ENCODE measurements at places on chromosomes 7 and 10. TPM values are rescaled to one million over a fixed set of nuclear protein-coding genes. Genes with fewer than 3 reads are reported as not detected.
A peak's percentile ranks its signal among the peaks of the same experiment; 100 is the strongest.

DNA sequence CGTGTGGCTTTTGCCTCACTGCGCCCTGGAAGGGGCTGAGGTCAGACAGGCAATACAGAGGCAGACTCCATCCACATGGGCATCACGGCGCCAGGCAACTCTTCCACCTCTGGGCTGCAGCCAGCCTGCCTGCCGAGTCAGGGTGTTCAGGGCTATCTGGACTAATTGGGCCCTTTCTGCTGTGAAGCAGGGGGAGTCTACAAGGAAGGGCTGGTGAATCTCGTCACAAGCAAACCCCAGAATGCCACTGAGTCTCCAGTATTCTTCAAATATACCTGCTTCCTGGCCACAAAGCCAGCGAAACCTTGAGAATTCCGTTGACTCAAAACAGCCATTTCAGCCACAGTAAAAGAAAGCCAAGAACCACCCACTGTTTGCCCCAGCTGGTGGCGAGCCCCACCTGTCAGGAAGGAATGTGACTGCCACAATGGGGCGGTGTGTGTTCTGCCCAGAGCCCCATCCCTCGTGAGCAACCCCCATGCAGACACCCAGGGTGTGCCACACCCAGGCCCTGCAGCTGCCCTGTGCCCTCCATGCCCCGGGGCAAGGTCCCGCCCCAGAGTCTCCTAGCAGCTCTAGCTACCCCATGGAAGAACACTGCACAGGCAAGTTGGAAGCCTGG lies 117.3 kb downstream of the FAM53B start:
- DNase-seq, result no peak

DNA sequence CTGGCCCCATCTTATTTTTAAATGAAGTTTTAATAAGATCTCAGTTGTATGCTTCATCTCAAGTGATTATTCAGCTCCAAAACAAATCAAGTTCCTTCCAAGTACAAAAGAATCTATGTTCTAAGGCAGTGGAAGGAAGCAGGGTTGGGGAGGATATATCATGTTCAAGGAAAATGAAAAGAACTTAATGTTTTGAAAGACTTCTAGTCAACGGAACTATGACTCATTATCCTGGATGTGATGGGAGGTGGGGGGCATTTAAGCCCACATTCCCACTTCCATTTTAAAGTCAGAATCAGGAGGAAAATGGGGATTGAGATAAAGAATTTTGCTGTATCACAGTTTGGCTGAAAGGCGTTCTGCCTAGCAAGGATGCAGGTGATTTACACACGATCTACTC lies 59.4 kb downstream of the FANK1 start:
- DNase-seq, result no peak

Gene POLR2J2
- 4.4 TPM for polyA plus RNA-seq

- DNase-seq, result peak; percentile 36
Measured at GRCh38 chr10:59240582-59241183, 64.2 kb downstream of the PHYHIPL start.

Gene SLC29A3
- polyA plus RNA-seq, result 7.0 TPM

GRCh38 chr10:31751051-31751737 lies 177.4 kb downstream of the ARHGAP12 start:
- no peak for DNase-seq

GRCh38 chr7:45013465-45013967 lies 13.5 kb downstream of the CCM2 start:
- DNase-seq, result no peak

Gene RASA4B
- 8.6 TPM for polyA plus RNA-seq

- no peak for DNase-seq
Measured at GRCh38 chr7:89934101-89934500, 220.2 kb upstream of the STEAP1 start.

DNA sequence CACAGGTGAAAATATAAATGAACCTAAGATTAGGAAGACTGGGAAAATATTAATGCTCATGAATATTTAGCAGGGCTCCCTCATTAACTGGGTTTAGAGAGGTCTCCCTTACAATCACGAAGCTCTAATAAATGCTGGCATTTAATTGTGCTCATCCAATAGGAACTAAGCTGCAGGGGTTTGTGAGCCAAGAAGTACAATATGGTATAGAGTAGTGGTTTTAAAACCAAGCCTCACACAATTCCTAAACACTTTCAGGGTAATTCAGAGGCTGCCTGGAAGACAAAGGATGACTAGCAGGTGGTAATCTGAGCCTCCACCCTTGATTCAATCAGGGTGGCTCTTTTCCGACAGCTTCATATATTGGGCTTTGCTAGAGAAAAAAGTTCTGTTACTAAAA lies 103.3 kb downstream of the GPAM start:
- DNase-seq, result no peak

- DNase-seq, result peak; percentile 83
Measured at GRCh38 chr10:71270301-71271220, 48.5 kb upstream of the SLC29A3 start.

DNA sequence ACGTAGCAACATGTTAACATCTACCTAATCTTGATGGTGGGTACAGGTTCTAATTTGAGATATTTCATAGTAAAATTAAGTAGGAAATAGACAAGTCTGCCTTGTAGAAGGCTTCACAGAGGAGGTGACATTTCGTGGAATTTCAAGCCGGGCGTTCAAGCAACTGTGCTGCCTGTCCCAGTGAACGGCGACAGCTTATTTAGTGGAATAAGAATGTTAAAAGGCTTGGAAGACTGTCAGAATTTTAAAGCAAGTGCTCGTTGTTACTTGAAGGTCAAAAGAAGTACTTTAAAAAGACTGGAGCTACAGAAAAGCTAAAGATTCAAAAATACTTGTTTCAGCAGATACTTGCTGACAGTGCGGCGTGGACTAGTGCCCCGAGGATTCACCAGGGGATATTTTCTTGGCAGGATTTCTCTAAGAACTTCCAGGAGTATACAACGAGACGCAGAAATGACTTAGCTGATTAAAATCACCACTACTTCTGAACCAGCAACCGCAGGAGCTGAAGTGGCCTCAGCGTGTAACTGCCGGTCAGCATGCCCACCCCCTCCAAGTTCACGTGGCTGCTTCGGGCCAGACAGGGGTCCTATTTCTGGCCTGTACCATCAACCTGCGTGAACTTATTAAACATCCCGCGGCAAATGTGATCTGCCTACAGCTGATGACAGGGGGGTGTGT lies 46.5 kb downstream of the CTBP2 start:
- DNase-seq, result no peak

- DNase-seq, result no peak
Measured at GRCh38 chr10:60767424-60767823, 10.9 kb upstream of the CDK1 start.

Gene CCL24
- not detected for polyA plus RNA-seq

- no peak for DNase-seq
Measured at GRCh38 chr10:59276919-59277318, 85.4 kb downstream of the FAM13C start.

- DNase-seq, result no peak
Measured at GRCh38 chr7:2379821-2380450, 23.5 kb upstream of the CHST12 start.

- DNase-seq, result peak; percentile 45
Measured at GRCh38 chr10:78852466-78853240, 216.1 kb upstream of the ZMIZ1 start.

- no peak for DNase-seq
Measured at GRCh38 chr10:88138319-88138848, 275.0 kb downstream of the PTEN start.

DNA sequence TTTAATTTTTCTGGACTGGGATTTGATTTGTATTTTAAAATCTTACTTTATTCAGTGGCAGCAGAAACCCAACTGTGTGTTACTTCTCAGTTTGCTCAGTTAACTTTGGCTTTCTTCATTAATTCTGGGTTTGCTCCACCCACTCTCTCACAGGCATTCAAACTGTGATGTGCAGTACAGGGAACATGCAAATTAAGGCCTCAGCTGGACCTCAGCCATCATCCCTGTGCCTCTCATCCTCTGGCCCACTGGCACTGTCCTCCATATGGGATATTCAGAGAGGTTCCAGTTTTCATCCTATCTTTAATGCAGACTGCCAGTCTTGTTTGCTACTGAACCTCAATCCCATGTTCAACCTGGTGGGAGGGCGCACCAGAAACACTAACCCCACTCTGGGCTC lies 743.4 kb upstream of the IGFBP3 start:
- DNase-seq, result no peak

Gene ADCY1
- polyA plus RNA-seq, result 3.1 TPM

GRCh38 chr10:89795840-89796239 lies 94.5 kb downstream of the KIF20B start:
- no peak for DNase-seq

GRCh38 chr7:13099154-13099795 lies 411.8 kb downstream of the ARL4A start:
- DNase-seq, result no peak

Gene PIK3CG
- polyA plus RNA-seq, result 2.7 TPM

- DNase-seq, result no peak
Measured at GRCh38 chr10:44459671-44460070, 74.8 kb upstream of the CXCL12 start.

Gene SFTPA1
- not detected for polyA plus RNA-seq

- no peak for DNase-seq
Measured at GRCh38 chr7:28768577-28769147, 189.5 kb downstream of the TRIL start.

- no peak for DNase-seq
Measured at GRCh38 chr7:116224492-116225098, 14.3 kb downstream of the TES start.

Gene RPEL1
- polyA plus RNA-seq, result 0.18 TPM

- no peak for DNase-seq
Measured at GRCh38 chr10:81068460-81068859, 530.8 kb downstream of the SH2D4B start.

Gene LIMK1
- 21.7 TPM for polyA plus RNA-seq

GRCh38 chr10:649798-650440 lies 39.5 kb downstream of the DIP2C start:
- DNase-seq, result no peak

Gene CHST3
- polyA plus RNA-seq, result 15.4 TPM

DNA sequence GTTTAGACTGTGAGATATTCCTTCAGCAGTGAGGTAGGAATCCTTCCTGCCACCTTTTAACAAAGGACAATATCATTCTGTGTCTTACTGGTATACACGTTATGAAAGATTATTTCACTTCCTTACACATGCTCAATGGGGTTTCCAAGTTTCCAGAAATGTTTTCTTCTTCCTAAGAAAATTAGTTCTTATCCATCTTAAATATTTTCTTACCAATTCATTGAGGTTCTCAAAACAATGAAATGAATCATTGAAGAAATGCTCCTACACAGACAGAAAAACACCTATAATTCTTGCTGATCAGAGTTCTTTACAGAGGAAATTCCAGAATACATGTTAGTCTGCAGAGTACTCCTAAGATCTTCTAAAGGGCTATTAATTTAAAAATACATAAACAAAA lies 51.4 kb upstream of the SEC61G start:
- DNase-seq, result no peak

GRCh38 chr10:48302515-48303476 lies 3.7 kb upstream of the MAPK8 start:
- no peak for DNase-seq

Gene FGFR2
- polyA plus RNA-seq, result 115 TPM

GRCh38 chr10:28241741-28242399 lies 61.0 kb downstream of the MPP7 start:
- DNase-seq, result peak; percentile 62

GRCh38 chr10:24307696-24308485 lies 99.0 kb downstream of the KIAA1217 start:
- DNase-seq, result no peak

GRCh38 chr7:123643495-123644441 lies 11.9 kb upstream of the LMOD2 start:
- peak; percentile 39 for DNase-seq

Gene ZNF786
- polyA plus RNA-seq, result 9.3 TPM

Gene ANKRD30A
- not detected for polyA plus RNA-seq

Gene SPAM1
- 0.10 TPM for polyA plus RNA-seq

DNA sequence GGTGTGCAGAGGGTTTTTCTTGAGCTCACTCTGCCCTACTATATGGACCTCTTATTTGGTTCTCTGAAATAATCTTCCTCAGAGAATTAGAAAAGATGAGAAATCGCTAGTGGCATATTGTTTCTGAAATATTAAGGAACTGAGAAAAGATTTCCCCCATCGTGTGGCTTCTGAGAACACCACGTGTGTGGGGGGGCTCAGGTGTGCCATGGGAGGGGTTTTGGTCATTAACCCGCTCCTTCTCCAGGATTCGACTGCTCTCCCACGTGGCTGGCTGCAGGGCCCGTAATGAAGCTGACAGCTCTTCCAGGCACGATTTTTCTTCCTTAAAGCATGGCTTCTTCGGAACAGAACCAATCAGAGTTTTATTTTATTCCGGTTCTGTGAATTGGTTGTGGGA lies 67.7 kb downstream of the XRCC2 start:
- no peak for DNase-seq

DNA sequence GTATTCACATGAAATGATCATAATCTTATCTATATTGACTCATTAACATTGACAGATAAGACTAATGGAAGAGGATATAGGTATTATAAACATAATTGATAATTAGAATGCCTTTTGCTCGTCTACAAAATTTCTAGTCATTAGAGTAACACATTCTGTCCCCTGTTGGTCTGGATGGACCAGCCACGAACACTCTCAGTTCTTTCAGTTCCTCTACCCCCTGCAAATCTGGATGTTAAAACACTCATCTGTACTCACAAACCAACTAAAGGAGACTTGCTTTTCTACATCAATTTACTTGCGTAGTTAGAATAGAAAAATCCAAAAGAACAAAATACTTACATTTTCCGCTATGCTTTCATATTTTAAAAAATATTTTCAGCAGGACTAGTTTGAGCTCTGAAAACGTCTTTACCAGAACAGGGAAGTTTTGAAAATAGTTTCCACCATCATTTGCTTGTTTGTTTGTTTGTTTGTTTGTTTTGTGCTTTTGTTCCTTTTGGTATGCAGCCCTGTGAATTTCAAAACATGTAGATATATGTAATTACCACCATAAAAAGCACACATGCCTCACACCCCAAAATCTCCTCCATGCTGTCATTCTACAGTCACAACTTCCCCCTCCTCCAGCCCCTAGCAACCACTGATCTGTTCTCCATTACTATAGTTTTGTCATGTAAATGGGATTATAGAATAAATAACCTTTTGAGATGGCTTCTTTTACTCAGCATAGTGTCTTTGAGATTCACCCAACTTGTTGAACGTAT lies 103.8 kb downstream of the FZD1 start:
- no peak for DNase-seq

Gene CCDC7
- polyA plus RNA-seq, result 7.2 TPM

Gene CYP3A4
- polyA plus RNA-seq, result 0.42 TPM
